ENCODE measurements at places on chromosomes 5 and 9.

DNA sequence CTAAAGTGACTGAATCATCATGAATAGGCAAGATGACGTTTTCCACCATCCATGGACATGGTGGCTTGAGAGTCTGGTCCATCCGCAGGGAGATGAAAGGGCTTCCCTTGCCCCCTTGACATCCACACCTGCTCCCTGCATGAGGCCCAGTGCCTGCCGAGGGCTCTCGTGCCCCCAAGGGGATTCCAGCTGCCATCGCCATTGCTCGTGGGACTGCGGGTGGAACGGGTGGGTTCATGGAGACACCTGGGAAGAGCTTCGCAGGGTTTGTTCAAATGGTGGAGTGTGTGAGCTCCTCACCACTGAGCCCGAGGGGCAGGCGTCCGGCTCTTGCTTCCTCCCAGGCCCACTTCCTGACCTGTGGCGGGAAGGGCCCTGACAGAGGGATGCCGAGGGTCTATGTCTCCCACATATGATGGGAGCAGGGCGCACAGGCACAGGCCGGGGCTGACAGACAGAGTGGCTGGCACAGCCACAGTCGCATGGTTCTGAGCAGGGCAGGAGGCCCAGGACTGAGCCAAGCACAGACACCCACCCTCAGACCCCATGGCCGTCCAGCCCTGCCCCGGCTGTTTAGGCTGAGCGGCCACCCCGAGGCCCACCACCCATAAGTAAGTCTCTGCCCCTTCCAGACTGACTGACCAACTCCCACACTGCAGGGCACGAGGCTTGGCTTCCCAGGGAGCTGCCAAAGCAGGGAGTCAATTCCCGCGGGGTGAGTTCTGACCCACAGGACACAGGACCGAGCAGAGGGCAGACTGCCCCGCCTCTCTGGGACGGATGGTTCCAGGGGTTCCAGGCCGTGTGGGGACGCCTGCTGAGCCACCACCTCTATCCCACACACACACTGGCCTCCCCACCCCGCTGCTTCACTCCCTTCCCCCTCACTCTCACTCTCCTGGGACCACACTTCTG is 70.0 kb upstream of the PPP1R26 start:
- DNase-seq = no peak

GRCh38 chr9:137449931-137450538 is 8.9 kb upstream of the ENTPD8 start:
- no peak for DNase-seq

GRCh38 chr5:1886846-1887587 is 4.3 kb upstream of the IRX4 start:
- no peak for DNase-seq

- DNase-seq = no peak
Measured at GRCh38 chr9:77802515-77803293, 154.6 kb upstream of the GNA14 start.

GRCh38 chr5:79020861-79021561 is 35.9 kb upstream of the ARSB start:
- peak; percentile 93 for DNase-seq

GRCh38 chr5:31918739-31919138 is 255.4 kb downstream of the GOLPH3 start:
- no peak for DNase-seq

- DNase-seq = peak; percentile 50
Measured at GRCh38 chr9:112884101-112884500, 6.6 kb downstream of the SLC46A2 start.

DNA sequence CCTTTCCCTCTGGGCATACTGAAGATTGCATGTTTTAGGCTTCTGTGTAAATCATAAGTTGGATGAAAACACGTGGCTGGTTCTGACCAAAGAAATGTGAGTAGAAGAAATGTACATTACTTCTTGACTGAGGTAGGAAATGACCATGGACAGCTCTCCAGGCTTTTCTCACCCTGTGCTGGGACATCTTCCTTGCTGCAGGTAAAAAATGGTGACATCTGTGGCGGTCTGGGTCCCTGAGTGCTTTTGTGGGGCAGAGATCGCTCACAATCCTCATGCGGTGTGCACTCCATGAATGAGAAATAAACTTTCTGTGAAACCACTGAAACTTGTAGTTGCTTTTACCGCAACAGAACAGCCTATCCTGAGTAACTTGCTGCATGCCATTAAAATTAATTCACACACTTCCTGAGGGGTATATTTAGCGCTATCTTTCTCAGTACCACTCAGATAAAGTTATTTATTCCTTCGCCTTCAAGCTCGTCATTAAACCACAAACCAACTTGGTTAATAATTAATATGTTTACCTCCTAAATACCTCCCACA is 730.4 kb downstream of the EFNA5 start:
- DNase-seq = no peak

DNA sequence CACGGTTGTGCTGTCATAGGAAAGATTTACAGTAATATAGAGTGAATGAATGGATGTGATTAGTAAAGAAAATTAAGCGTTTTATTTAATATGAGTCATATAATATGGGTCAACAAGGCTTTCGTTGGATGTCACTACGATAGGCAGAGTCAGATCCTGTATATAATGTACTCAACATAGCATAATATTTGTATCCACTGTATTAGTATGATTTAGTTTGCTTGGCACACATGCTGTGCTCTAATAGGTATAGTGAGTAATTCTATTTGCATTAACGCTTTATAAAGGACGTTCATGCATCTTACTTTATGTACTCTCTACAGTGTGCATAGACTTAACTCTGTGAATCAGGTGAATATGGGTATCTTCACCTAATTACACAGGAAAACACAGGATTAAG is 35.9 kb upstream of the AGGF1 start:
- DNase-seq = no peak

DNA sequence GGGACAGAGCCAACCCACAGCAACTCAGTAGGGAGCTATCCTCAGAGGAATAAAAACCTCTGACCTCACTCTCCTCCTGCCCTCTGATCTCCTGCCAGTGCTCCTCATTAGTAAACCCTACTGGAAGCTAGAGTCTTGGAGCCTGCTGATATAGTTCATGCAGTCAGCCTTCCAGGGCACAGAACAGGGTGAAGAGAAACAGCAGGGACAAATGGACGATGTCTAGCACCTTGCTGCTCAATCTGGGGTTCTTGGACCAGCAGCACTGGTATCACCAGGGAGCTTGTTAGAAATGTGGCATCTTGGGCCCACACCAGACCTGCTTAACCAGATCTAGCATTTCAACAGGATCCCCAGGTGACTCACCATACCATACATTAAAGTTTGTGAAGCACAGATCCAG is 5.5 kb upstream of the GALNT12 start:
- no peak for DNase-seq

DNA sequence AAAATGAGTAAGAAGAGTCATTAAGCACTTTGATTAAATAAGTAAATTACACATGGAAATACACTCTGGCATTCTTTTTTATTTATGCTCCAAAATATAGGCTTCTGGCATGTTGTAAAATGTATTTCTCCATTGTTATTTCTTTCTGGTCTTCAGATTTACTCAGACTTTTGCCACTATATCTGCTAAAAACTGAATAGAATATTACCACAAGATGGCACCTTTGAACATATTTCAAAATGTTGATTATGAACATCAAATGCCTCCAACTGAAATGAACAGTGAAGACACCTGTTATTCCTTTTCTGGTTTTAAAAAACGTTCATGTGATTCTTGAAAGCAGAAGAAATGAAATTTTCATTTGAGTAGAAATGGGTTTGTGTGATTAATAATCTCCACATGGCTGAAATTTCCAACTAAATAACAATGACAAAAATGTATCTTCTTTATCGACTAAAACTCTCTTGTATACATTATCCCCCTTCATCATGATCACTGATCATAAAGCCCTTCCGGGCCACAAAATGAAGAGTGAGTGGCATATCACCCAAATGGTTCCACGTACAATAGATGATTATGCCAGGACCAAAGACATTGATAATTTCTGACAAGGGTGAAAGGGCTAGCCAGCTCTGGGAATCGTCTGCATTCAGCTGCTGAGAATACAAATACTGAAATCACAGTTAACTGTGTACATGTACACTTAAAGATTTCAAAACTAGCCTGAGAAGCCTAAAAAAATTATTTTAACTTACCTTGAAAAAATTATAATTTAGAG is 23.8 kb downstream of the TYRP1 start:
- DNase-seq = no peak

DNA sequence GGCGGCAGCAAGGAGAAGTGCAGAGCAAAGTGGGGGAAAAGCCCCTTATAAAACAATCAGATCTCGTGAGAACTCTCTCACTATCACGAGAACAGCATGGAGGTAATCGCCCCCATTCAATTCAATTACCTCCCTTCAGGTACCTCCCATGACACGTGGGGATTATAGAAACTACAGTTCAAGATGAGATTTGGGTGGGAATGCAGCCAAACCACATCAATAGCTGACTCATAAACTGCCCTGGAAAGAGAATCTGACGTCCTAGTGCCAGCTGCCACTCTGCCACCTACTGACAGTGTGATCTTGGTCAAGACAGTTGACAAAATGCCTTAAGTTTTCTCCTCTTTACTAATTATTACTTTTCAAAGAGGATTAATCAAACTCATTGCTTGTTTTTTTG is 128.3 kb downstream of the GPBP1 start:
- peak; percentile 40 for DNase-seq

DNA sequence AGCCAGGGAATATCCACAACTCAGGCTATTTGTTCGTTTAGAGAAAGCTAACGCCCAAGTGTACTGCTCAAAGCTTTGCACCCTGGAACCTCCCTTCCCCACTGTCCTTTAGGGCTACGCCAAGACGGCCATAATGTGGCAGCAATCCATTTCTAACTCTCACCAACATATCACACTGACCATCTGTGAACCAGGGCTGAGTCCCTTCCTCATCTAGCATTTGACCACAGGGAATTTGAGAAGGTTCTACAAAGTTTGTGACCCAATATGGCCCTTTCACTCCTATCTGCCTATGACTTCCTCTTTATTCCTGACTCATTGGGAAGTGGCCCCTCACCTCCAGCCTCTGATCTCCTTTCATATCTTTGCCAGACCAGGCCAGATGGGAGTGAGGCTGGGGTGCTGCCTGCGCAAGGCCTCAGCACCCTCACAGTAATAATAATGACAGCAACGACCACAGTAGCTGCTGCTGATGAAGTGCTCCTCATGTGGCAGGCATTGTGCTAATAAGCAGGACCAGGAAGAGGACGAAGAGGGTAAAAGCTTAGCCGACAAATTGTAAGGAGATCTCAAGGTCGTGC is 9.3 kb upstream of the ARAP3 start:
- no peak for DNase-seq

- DNase-seq = no peak
Measured at GRCh38 chr9:20528253-20528652, 94.0 kb downstream of the MLLT3 start.

DNA sequence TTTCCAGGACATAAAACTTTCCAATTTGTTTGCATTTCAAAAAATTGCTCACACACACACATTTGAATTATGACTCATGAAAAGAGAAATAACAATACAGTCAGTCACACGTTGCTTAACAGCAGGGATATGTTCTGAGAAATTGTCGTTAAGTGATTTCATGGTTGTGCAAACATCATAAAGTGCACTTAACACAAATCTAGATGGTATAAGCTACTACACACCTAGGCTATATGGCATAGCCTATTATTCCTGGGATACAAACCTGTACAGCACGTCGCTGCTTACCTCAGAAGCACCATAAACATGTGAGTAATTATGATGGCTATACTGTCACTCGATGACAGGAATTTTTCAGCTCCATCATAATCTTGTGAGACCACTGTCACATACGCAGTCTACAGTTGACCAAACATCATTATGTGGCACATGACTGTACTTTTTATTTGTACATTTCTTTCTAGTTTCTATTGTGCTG is 378.2 kb downstream of the ACTL7B start:
- peak; percentile 76 for DNase-seq

GRCh38 chr5:148791696-148792095 is 34.7 kb upstream of the ADRB2 start:
- no peak for DNase-seq

GRCh38 chr5:169175733-169176132 is 125.2 kb downstream of the SLIT3 start:
- no peak for DNase-seq

DNA sequence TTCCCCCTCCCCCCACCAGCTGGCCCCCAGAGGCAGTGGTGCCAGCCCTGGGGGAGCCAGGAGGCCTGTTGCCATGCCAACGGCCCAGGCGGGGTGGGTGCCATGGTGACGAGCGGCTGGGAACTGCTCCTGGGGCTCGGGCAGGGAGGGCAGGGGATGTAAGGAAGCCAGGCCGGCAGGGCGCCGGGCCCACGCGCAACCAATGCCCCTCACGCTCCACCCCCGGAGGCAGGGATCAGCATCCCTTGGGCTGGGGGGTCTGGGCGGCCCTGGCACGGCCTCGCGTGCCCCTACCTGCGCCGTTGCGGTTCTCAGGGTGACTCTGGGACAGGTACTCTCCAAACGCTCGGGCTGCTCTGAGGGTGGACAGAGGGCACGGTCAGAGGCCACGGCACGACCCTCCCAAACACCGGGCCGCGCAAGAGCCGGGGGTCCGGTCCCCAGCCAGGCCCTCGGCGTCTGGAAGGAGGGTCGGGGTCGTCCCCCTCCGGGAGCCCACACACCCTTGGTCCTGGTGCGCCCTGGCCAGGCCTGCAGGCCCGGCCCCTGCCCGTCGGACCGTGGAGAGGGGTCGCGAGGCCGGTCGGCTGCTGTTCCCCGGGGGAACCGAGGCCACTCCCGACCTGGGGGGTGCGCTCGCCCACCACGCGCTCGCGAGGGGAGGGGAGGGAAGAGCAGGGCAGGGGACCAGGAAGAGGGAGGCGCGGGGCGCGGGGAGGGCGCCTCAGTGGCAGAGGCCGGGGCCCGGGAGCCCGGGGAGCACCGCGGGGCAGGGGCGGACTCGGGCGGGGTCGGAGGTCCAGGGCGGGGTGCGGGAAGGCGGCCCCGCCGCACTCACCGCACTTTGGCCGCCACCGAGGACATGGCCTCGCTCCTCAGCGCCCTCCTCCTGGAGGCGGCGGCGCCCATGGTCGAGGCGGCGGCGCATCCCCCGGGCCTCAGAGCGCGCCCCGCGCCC is 661 bp downstream of the NSMF start:
- no peak for DNase-seq

DNA sequence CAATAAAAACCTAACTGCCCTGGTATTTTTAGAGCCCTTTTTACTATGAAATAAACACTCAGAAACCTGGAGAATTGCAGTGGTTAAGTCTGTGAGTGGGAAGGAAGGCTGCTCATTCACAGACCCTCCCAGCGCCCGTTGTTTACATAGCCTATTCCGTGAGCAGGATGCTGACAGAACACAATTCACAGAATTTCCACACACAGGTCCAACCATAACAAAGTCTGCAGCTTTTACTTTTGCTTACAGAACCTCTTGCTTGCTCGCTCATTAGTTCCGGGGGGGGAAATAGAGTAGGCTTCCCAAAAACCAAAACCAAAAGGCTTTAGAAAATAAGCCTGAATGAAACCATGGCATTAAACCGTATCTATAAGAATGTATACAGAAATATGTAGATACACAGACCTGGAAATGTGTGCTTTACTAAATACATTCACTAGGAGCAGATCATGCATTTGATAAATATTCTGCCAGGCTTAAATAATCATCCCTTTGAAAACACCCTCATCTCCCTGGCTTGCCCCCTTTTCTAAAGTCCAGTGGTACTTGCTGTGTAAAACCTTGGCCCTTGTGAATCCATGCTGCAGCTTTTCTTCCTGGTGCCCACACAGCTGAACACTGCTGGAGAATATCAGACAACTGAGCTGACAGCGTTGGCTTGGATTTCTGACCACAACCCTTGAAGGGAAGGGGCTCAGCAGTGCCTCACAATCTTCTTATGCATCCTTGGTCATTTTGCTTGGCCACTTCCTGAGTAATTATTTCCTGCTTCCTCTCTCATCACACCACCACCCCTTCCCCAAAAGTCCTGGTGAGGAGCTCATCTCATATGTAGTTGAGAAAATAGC is 128.0 kb downstream of the FANCC start:
- DNase-seq = peak; percentile 56

- DNase-seq = peak; percentile 70
Measured at GRCh38 chr5:120463991-120464626, at the start of gene PRR16. Gene PRR16 (plus strand): TSS chr5:120464300.

All from fibroblast of upper back skin (primary cell).